Stromal cell of bone marrow (primary cell): ENCODE measurements at places on chromosomes 7 and 10.

DNA sequence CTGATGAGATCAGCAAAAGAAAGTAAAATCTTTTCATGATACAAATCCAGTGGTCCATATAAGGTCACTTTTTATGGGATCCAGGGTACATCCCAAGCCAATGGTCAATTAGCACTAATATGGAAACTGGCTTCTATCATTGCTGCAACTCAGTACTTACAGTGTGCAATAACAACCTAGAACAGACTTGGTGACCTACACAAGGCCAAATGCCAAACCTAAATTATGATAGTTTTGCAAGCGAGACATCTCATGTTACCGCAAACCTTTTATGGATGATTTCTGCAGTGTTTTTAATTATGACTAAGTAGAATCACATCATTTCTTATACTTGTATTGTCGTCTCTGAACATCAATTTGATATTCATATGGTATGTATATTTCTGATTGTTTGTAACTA, 583.5 kb upstream of the SEMA3D start:
- DNase-seq = peak; percentile 65

- no peak for DNase-seq
These were observed 772.9 kb downstream of the SORCS3 start for GRCh38 chr10:105413997-105414396.

GRCh38 chr7:26593896-26594295, 270.5 kb downstream of the SKAP2 start:
- no peak for DNase-seq

DNA sequence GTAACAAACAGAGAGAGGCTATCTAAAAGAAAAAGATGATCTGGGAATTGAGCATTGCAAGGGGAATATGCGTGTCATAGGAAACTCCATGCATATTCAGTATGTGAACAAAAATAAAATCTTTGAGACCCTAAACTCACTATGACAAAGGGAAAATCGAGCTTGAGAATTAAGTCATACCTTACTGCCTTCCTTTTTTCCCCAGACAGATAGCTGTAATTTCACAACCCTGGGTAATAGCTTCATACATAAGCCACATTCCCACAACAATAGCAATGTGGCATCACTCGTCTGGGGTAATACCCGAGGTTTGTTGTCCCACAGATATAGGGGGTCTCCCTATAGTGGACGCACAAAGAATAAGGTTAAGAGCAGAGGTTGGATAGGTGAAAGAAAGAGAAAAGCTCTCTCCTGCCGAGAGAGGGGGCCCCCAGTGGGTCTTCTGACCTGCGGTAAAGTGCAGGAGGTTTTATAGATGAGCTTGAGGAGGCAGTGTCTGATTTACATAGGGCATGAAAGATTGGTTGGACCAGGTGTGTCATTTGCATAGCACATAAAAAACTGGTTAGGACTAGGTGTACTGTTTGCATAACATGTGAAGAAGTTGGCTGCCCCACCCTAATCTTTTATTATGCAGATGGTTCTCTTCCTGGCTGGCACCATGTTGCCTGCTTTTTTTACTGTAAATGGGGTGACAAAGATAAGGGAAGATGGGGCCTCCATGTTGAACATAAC, 11.6 kb downstream of the CYP3A43 start:
- no peak for DNase-seq

DNA sequence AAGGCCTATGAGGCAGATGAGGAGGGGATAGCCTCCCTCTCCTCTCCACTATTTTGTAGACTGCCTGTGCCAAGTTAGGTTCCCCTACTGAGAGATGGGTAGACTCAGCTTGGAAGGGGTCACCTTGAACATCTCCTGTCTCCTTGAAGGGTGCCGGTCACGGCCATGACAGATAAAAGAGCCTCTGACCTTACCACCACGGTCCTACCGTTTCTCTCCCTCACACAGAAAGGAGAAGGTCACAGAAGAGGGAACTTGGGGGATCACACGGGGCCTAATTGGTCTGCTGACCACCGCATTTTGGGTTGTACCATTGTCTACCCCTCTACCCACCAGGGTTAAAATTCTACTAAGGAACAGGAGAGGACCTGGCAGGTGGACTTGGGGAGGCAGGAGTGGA, 17.0 kb downstream of the PRSS2 start:
- no peak for DNase-seq

DNA sequence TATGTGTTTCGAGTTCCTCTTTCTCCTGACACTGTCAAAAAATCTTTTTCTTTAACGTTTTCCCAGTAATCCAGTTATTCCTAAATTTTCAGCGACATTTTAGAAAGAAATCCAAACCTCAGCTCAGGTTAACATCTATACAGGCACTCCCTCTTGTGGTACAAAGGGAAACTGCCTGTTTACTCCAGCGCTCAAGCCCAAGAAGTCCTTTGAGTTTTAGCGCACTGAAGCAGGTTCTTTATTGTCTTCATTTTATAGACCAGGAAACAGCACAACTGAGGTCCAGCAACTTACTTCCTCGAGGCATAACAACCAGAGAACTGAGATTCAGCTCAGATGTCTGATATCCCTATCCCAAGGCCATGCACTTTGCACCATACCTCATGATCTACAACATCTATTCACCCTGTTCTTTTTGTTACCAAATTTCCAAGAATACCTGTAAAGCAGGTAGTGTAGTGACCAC, 287.2 kb upstream of the MKLN1 start:
- peak; percentile 36 for DNase-seq

- DNase-seq = no peak
These were observed 331.4 kb downstream of the CCSER2 start for GRCh38 chr10:84659497-84660439.

- DNase-seq = no peak
These were observed 144.3 kb downstream of the FZD1 start for GRCh38 chr7:91408388-91409154.

GRCh38 chr7:5284304-5285281, 1.9 kb downstream of the SLC29A4 start:
- DNase-seq = no peak

DNA sequence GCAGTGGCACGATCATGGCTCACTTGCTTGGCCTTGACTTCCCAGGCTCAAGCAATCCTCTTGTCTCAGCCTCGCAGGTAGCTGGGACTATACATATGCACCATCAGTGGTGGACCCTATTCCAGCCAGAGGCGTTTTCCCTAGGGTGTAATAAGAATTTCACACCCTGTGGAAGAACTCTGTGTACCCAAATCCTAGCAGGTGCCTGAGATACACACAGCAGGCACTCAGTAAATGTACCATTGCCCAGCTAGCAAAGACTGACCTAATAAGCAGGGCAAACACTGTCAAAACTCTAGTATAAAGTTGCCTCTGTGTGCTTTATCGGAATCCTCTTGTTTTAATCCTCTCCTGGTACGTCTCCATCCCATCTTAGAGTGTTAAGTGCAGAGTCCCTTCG, 33.7 kb upstream of the BHLHA15 start:
- no peak for DNase-seq

DNA sequence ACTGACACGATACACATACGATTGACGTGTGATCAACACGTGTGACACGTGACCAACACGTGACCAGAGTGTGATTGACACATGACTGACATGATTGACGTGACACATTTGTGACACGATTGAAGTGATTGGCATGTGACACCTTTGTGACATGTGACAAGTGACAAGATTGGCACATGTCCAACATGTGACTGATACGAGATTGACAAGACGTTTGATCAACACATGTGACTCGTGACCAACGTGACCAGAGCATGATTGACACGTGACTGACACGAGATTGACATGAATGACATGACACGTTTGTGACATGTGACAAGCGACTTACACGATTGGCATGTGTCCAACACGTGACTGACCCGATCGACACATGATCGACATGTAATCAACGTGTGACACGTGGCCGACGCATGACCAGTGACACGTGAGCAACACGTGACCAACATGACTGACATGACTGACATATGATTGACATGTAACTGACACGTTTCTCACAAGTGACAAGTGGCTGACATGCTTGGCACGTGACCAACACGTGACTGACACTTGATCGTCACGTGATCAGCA, 22.0 kb downstream of the CRPPA start:
- no peak for DNase-seq

DNA sequence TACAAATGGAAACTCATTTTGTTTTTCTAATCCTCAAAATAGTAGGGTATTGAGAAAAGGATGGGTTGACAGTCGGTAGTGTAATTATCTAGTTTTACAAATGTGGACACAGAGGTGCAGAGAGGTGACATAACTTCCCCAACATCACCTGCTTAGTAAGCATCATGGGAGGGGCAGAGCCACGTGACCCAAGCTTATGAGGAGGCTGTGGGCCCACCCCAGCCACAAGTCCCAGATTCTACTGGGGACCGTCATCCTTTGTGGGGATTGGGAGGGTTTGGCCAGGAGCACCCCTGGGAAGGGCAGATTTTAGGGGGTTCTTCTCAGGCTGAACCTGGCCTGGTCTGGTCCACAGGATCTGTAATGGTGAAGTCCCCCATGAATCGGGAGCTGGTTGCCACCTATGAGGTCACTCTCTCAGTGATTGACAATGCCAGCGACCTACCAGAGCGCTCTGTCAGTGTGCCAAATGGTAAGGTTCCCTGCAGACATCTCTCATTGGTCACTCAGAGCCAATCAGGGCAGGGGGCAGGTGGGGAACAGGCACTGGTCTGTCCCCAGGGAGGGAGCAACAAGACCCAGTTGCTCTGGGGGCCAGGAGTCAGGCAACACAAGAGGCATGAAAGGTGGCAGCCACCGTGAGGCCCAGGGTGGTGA, 23.6 kb upstream of the VSIR start:
- no peak for DNase-seq

DNA sequence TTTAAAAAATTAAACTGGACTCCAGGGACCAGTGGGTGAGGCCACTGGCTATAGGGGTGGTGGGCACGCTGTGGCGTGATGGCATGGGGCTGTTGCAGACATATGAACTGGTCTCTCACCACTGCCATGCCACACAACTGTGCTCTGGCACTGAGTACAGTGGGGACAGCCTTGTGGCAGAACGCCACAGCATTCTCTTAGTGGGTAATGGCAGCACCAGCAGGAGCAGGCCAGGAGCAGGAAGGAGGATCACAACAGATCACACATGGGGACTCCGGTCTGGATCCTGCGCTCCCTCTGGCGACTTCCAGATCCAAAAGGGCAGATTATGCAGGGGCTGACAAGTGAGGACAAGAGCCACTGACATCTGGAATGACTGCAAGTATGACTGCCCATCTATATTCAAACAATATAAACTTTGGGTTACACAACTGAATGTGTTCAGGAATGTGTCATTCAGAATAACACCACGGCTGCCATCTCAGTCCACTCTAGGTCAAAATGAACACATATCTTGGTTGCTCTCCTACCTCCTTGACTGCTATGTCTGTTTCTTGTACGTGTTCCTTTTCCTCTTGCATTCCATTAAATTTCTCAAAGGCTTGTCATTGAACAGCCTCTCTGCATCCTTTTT, 176.0 kb downstream of the KMT2E start:
- no peak for DNase-seq

- no peak for DNase-seq
These were observed 113.3 kb downstream of the TCF7L2 start for GRCh38 chr10:113063043-113063967.
